ENCODE measurements at places on chromosomes 7 and 10.
A peak's percentile ranks its signal among the peaks of the same experiment; 100 is the strongest.

DNA sequence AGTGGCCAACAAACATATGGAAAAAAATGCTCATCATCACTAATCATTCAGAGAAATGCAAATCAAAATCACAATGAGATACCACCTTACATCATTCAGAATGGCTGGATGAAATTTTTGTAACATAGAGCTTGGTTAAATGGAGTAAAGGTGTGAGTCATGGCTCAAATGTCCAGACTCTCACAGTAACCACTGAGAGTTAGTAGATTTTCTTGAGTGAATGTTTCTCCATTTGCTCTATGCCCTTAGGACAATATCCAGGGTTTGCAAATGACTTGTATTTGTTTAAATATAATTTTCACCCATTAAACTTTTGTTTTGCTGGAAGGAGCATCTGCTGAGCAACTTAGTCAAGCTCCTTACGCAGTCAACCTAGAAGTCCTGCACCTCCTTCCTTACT is 967.2 kb downstream of the XPNPEP1 start:
- DNase-seq, result no peak

GRCh38 chr10:15266117-15266516 is 97.6 kb upstream of the NMT2 start:
- DNase-seq, result no peak

DNA sequence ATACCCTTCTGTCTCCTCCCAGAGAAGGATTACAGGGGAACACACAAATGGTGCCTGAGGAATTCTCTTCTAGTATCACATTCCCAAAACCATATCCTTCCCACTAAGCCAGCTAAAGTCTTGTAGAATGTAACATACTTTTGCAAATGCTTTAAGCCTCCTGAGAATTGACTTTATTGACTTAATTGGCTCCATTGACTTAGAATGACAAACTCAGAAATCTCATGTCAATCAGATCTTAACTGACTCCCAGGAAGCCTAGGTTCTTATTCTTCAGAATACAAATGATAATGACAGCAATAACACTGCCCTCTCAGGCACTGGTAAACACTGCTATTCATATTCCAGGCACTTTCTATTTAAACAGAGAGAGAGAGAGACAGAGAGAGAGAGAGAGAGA is 356.9 kb upstream of the PRKCQ start:
- no peak for DNase-seq

DNA sequence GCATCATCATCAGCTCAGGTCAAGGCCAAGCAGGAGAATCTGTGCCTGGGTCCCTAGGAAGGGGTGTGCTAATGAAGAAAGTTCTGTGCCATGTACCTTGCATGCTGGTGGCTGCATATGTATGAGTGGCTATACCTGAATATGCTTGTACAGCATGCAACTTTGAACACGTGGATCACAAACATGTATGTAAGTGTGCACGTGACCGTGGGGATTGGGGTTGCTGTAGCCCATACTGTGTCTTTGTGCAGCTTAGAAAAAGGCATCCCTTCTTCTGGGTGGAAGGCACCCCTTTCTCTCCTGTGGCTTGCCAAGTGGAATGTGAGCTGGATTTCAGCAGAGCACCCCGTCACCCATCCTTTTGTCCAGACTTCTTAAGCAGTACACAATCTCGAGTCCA is 13.8 kb downstream of the EMX2 start:
- DNase-seq, result no peak

DNA sequence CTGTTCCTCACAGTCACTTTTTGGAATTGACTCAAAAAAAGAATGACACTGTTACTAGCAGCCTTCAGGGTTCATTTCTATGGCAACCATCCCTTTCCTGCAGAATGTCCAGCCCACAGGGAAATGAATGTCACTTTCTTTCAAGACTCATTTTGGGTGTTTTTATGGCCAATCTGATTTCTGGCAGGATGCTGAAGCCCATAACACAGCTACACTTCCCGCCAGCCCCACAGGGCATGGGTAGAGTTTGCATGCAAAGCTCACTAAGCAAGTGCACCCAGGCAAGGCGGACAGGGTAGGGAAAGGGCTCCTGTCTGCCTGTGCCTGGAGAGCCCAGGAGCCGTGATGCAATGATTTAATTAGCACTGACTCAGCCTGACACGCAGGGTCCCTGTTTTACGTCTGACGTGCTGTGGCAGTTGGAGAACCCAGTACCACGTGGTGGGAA is 26.1 kb upstream of the GPAM start:
- no peak for DNase-seq

GRCh38 chr7:90552521-90552920 is 43.6 kb upstream of the CDK14 start:
- no peak for DNase-seq

- no peak for DNase-seq
Observed at GRCh38 chr7:130970196-130970595, 236.2 kb upstream of the KLF14 start.

DNA sequence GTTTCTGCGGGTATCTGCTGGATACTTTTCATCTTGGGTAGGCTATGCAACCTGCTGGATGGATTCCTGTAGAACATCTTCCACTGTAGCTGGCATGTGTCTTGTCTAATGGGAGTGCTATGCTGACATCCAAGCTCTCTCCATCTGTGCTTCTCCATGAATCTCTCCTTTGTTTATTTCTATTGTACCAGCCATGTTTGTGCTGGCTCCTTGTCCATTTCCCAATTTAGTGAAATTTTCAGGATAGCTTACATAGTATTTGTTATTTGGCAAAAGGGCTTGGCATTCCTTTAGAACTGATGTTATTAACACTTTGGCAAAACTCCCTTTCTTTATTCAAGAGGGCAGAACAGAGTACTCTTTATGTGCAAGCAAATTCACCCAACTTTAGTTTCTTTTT is 198.0 kb downstream of the CSTF2T start:
- no peak for DNase-seq

DNA sequence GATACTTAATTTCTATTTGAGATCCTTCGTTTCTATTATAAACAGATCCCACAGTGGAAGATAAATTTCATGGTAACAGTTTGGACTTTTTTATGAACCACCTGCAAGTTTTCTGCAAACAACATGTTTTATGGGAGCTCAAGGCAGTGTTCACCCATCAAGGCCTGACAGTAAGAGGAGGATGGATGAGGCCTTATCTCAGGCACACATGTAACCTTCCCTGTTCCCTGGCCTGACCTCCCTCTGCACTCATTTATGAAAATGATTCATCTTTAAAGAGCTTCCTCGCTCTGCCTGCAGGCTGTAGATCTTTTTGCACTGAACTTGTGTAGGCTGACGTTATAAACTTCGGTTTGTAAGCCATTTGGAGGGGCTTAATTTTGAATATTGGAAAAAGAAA is 500.1 kb downstream of the GATA3 start:
- DNase-seq, result no peak

DNA sequence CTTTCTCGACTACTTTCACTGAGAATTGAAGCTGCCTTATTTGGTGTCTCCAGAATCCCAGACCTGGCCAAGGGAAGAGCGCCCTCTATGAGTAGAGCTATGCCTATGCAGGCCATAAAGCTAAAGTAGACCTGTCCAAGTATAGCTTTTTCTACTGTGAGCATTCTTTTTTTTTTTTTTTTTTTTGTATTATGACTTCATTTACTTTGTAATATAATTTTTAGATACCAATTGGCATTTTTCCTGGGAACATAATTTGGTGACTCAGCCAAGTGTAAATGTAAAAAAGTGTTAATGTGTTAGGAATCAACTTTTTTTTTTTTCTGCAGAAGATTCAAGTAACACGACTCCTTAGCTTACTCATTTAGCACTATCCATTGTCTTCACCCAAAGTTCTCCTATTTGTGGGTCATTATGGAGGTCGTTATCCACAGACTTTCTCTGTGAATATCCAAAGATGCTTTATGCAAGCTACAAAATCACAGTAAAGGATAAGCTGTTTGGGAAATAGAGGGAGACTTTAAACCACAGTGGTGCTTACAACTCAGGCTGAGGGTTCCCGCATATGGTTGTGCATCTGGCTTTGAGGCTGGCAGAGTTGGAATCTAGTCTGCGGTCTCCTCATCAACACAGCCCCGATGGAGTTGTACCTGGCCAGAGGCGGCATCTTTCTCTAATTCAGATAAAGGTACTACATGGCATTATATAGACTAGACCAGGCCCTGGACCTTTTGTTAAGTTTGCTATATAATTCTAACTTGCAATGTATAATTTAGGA is 1040.2 kb upstream of the SORCS1 start:
- peak; percentile 4 for DNase-seq

DNA sequence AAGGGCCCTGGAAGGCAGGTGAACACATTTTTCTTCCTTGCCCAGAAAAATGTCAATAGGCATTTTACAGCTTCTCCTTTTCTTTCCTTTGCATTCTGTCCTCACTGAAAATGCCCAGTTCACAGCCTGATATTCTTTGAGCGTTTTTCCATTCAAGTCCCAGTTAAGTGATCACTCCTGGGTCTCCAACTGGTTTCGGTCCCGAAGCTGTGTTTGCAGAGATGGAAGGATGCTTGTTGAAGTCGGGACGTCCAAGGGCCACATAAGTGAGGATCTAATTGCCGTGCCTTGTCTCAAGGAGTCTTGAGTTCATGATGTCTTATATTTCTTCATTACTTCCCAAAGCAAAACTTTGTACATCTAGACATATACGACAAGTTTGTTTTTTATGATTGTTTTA is 208.7 kb upstream of the PRKCQ start:
- DNase-seq, result no peak

GRCh38 chr10:73552819-73553715 is 38.1 kb downstream of the USP54 start:
- DNase-seq, result peak; percentile 33

GRCh38 chr7:156956727-156957126 is 7.2 kb downstream of the NOM1 start:
- DNase-seq, result no peak

- DNase-seq, result no peak
Observed at GRCh38 chr7:191105-191980, 1.0 kb upstream of the FAM20C start.

GRCh38 chr10:69960606-69960987 is 92.0 kb upstream of the MACROH2A2 start:
- DNase-seq, result no peak

DNA sequence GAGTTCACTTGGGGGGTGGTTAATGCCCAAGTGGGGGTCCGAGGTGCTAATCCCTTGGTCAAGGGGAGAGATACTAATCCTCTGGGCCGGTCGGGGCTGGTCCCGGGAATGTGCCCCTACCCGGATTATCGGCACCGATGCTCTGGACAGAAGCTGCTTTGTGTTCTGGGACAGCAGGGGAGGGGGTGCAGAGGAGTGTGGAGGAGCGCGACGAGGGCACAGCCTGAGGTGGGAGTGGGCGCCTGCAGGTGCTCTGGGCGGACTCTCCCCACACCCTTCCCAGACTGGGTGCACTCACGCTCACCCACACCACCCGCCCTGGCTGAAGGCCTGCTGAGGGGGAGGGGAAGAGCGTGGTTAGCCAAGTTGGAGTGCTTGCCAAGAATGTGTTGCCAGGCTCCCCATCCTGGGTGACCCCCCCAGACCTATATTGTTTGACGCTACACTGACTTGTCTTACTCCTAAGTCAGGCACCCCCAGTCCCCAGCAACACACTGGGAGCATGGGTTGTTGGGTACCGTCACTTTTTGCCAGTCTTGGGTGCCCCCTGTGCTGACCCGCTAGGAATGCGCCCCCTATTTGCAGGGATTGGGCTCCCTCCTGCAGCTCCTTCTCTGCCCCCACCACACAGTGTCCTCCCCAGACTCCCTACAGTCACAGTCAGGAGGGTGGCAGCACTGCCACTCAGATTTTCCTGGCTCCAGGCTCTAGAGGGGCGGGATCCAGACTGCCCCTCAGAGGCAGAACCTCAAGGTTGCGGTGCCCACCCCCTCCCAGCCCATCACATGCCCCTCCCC is 1.2 kb downstream of the SLC4A2 start:
- DNase-seq, result no peak

GRCh38 chr7:69638674-69639073 is 40.4 kb downstream of the AUTS2 start:
- no peak for DNase-seq

- DNase-seq, result no peak
Observed at GRCh38 chr10:132589681-132590080, 52.1 kb downstream of the INPP5A start.

- no peak for DNase-seq
Observed at GRCh38 chr7:157817433-157817832, 480.6 kb downstream of the DNAJB6 start.

GRCh38 chr7:155878250-155878649 is 66.0 kb upstream of the SHH start:
- no peak for DNase-seq

GRCh38 chr10:57741751-57742150 is 525.9 kb downstream of the IPMK start:
- DNase-seq, result no peak

DNA sequence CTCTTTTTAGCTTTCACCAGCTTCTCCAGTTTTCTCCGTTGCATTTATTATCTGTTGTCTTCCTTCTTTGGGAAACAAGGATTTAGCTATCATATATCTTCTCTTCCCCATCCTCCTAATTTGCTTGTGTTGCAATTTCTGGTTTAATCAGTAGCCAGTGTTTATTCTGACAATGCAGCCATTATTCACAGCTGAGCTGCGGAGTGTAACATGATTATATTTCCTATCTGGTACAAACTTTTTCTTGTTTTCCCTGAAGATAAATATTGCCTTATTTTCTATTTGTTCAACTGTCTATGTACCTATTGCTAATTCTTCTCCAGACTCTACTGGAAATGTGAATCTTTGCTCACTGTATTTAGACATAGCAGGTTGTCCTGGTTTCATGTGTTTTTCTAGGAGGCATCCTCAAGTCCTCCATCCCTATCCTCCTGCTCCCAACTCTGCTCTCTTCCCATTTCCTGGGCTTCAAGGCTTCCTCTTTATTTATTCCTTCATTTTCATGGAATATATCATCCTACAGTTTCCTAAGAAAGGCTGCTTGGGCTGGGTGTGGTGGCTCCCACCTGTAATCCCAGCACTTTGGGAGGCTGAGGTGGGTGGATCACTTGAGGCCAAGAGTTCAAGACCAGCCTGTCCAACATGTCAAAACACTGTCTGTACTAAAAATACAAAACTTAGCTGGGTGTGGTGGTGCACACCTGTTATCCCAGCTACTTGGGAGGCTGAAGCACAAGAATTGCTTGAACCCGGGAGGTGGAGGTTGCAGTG is 72.4 kb upstream of the KDM7A start:
- DNase-seq, result no peak

- DNase-seq, result no peak
Observed at GRCh38 chr7:134710854-134711624, 64.4 kb downstream of the BPGM start.

- DNase-seq, result no peak
Observed at GRCh38 chr7:55983537-55983936, 19.2 kb downstream of the NIPSNAP2 start.

GRCh38 chr7:1785839-1786238 is 115.8 kb downstream of the ELFN1 start:
- DNase-seq, result no peak

DNA sequence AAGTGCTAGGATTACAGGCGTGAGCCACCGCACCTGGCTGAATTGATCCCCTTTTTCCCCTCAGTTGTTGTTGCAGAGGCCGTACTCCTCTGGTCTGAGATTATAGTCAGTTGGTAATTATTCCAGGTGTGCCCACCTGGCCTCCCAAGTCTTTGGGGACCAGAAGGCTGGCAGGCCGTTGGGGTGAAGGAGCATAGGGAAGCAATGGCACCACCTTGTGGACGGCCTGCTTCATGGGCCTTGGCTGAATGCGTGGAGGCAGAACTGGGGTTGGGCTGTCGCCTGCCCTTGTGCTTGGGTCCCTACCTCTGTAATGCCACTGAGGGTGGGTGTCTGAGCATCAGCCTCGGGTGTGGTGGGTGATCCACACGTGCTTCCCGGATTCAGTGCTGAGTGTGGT is 125.7 kb downstream of the RGS10 start:
- DNase-seq, result peak; percentile 53

GRCh38 chr7:36117203-36117840 is 35.7 kb upstream of the EEPD1 start:
- DNase-seq, result no peak

Measured in neural crest cell (in vitro differentiated cells).